ENCODE measurements at places on chromosomes 4 and X.
A peak's percentile ranks its signal among the peaks of the same experiment; 100 is the strongest.

DNA sequence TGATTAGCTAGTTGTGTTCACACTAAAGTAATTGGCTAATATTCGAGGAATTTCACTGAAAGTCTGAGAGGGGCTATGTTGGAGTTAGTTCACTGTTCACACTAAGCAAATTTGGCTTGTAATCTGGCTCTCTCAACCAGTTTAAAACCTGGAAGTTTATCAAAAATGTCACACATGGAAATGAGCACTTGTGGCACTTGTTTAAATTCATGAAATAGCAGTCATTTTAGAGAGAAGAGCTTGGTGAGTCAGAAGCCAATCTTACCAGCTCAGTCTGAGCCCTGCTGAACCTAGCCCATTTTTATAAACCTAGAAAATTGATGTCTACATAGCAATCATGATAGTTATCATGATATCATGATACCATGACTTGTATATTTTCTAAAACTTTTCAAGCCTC, 90.7 kb upstream of the JADE1 start:
- peak; percentile 70 for DNase-seq

DNA sequence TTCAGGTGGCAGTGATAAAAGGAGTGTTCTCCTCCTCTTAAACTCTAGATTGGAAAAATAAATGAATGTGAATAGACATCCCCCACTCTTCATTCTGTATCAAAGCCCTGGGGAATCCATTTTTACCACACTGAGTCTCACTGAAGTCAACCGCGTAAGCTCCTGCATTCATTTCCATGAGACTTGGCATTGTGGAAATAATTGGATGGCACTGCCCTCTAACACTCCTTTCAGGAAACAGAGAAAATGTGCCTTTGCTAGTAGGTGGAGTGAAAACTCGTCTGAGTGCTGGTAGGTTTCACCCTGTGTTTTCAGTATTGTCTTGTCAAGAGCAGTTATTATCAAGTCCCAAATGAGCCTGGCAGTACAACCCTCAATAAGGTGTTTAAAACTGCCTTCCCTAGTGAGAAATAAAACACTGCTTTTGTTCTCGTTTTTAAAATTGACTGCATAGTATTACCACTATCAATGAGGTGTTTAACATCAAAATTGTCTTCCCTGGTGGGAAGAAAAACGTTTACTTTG, 9.7 kb upstream of the CDKN2AIP start:
- DNase-seq: no peak

DNA sequence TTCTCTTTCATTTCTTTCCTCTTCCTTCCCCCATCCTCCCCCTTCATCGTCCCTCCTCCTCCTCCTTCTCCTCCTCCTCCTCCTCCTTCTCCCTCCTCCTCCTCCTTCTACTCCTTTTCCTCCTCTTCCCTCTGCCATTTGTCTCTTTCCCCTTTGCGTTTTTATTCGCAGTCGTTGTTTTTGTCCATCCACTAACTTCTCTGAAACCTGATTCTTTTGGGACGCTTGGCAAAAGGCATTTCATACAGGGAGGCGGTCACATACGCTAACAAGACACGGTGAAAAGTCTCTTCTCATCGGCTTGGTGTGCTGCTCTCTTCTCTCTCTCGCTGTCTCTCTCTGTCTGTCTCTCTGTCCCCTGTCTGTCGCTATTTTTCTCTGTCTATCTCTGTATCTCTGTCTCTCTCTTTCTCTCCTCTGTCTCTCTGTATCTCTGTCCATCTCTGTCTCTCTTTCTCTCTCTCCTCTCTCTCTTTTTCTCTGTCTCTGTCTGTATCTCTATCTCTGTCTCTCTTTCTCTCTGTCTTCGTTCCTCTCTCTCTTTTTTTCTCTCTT, 5.4 kb upstream of the SHOX start:
- DNase-seq: no peak

GRCh38 chrX:147735364-147735763, 176.4 kb upstream of the FMR1 start:
- DNase-seq: no peak

DNA sequence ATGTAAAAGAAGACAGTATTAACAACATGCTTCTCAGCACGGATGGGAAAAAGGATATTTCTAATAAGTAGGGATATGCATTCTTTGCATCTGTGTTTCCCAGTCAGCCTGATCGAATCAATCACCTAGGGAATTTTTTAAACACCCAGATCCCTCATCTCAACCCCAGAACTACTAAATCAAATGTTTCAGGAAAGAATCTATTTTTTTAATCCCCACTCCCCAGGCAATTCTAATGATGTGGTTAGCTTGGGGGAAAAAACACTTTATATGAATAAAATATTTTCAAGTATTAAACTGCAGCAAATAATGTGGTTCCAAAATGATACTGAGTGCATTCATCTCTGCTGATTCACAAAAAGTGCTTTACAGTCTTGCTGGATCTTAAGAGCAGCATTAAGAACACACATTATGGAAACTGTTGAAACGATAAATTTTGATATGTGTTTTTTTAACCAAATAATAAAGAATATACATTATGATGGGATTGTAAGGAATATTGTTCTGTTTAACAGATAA, 68.7 kb upstream of the GUCY1A1 start:
- DNase-seq: no peak

DNA sequence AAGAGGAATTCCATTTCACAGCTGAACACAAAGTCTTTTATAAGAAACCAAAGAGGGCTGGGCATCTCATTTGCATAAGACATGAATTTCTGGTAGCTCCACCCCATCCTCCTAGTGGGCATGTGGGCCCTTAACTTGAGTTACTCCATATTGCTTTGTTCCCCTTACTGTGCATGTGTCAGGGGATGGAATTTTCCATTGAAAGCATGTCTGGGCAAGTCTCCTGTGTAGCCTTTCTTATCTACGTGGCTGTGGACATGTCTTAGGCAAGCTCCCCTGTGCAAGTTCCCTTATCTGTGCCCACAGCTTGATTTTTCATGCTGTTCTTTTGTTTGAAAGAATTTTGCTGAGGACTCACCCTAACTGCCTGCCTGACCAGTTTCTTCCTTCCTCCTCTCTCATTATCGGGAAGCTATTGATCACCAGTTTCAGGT, 123.5 kb upstream of the JADE1 start:
- no peak for DNase-seq

- DNase-seq: no peak
These were observed 190.4 kb upstream of the PCDH10 start for GRCh38 chr4:132958457-132959263.

- DNase-seq: peak; percentile 54
These were observed 868 bp downstream of the AFAP1 start for GRCh38 chr4:7938609-7939376.

DNA sequence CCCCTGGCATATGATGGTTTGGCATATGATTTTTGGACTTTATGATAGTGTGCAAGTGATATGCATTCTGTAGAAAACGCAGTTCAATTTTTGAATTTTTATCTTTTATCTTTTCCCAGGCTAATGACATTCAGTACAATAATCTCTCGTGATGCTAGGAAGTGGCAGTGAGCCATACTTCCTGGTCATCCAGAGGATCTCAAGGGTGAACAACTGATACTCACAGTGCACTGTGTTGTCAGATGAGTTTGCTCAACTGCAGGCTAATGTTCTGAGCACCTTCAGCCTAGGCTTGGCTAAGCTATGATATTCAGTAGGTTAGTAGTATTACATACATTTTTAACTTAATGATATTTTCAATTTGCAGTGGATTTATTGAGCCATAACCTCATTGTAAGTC, 405.3 kb downstream of the PCDH7 start:
- no peak for DNase-seq

DNA sequence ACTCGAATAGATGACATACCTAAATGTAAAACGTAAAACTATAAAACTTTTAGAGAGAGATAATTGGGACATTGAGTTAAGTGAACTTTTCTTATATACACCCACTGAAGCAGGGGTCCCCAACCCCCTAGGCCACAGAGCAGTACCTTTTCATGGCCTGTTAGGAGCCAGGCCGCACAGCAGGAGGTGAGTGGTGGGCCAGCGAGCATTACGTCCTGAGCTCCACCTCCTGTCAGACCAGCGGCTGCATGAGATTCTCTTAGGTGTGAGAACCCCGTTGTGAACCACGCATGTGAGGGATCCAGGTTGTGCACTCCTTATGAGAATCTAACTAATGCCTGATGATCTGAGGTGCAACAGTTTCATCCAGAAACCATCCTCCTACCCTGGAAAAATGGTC, 114.8 kb downstream of the HMX1 start:
- DNase-seq: no peak

GRCh38 chrX:110204986-110205385, 112.9 kb downstream of the AMMECR1 start:
- DNase-seq: peak; percentile 38

- DNase-seq: no peak
These were observed 381.9 kb downstream of the PRDM5 start for GRCh38 chr4:120540625-120541024.

GRCh38 chr4:1690698-1691097, 6.6 kb upstream of the FAM53A start:
- no peak for DNase-seq

- peak; percentile 18 for DNase-seq
These were observed 20.2 kb upstream of the RBPJ start for GRCh38 chr4:26300314-26301307.

DNA sequence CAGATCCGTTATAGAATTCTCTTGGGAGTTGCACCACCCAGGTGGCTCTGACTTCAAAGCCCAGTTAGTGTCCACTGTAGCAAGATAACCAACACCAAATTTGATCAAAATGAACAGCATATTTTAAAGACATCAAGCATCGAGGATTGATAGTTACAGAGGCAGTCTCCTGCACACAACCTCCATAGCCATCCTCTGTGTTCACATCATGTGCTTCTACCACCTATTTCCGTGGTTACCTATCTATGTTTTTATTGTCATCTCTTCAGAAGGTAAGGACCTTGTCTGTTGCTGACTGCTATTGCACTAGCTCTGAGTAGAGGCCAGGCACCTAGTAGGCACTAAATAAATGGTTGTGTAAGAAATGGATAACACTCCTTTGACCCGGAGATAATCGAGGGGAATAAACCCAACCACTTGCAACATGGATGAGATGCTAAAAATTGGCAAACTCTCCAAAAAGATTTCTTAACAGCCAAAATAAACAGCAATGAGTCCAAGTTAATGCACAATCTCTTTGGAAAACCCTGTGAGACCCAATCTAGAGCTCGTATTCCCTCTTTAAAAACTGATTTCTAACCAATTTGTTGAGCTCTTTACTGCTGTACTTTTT, 14.7 kb upstream of the C1QTNF7 start:
- DNase-seq: no peak

- DNase-seq: no peak
These were observed 366.7 kb upstream of the RPS6KA3 start for GRCh38 chrX:20633451-20633850.

GRCh38 chr4:128347930-128348660, 60.5 kb upstream of the PGRMC2 start:
- peak; percentile 21 for DNase-seq

GRCh38 chrX:97846718-97847237, 963.1 kb downstream of the RPA4 start:
- DNase-seq: no peak

GRCh38 chrX:21700275-21700674, 42.1 kb upstream of the KLHL34 start:
- DNase-seq: no peak

DNA sequence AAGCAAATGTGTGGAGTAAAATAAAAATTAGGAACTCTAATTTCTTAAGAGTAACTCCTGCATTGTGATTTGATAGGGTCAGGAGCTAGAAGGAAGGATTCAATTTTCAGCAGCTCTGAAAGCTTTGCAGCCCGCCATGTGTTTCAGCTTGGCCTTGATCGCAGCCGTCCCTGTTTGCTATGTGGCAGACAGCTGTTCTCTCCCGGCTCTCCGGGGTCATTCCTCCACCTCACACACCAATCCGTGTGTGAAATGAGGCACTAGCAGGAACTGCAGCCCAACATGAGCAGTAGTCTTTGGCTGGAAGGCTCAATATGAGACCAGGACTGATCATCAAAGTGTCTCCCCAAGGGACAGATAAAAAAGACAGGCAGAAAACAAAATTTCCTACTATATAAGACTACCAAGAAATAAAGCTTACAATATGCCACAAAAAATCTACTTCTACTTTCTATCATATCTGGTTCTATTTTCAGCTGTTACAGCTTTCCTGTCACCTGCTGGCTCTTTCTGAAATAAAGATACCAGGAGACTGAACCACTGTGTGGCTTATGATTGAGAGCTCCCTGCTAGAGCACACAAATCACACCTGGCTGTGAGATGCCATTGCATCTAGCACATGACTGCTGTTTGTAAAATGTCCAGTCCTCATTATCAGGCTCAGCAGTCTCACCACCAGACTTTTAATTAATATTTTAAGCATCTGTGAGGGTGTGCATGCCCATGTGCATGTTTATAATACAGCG, 44.1 kb upstream of the SEC24B start:
- peak; percentile 16 for DNase-seq

GRCh38 chr4:94870146-94870545, 112.4 kb downstream of the BMPR1B start:
- peak; percentile 13 for DNase-seq
